ENCODE measurements at places on chromosomes 1 and 21.

GRCh38 chr1:224203243-224204016 is 20.4 kb downstream of the DEGS1 start:
- DNase-seq, result no peak

DNA sequence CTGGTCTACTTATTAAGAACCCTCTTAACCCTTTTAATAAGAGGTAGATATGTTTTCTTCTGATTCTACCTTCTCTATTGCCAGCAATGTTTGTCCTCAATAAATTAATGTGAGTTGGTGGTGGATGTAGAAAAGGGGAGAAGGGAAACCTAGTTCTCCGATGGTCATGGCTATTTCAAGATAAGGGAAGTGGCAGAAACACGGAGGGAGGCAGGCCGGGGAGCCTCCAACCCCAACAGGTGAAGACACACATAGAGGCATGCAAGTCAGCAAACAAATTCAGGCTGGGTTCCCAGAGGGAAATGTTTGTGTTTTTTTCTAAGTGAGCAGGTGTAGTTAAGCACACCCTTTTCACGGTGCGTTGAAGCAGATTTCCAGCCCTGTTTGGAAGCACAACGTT is 31.0 kb upstream of the CLDN14 start:
- no peak for DNase-seq

DNA sequence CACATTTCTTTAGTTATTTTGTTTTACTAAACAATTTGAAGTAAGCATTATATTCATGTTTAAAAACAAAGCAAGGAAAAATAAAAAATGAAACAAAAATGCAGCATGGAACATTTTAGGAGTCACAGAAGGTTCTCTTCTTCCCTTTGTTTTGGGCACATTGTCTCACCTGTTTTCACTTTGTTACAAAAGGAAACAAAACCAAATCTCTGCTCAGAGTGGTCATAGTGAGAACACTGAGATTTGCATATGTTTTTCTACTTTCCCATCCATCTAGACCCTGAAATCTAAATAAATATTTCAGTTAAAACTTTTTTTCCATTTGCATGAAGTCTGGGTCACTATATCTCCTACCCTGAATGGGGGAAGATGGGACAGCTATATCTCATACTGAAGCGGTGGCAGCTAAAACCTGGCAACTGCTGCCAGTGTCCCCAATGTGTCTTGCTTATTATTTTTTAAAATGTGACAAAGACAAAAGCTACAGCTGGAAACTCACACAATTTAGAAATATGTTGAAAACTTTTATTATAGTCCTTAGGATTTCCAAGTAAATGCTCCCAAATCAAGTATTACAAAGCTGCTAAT is 3.5 kb downstream of the EXOC8 start:
- DNase-seq, result no peak

- no peak for DNase-seq
Observed at GRCh38 chr1:84430546-84430945, 32.3 kb downstream of the DNASE2B start.

GRCh38 chr21:39527664-39528381 is 76.1 kb downstream of the SH3BGR start:
- peak; percentile 9 for DNase-seq

GRCh38 chr1:111302374-111302773 is 11.7 kb downstream of the CHIA start:
- no peak for DNase-seq

Measured in NCI-H2107 (cell line).